Lower leg skin (tissue), 4 donors: ENCODE measurements at places on chromosomes 6 and 20. TPM values are rescaled to one million over a fixed set of nuclear protein-coding genes. Genes with fewer than 3 reads are reported as not detected.

GRIK2 gene
- total RNA-seq = 0.49 TPM

WFDC10B gene
- not detected for total RNA-seq

TRIM31 gene
- total RNA-seq = 0.29 TPM

GRCh38 chr6:35489995-35490791, 6.7 kb downstream of the TEAD3 start:
- DNase-seq = no peak

DNA sequence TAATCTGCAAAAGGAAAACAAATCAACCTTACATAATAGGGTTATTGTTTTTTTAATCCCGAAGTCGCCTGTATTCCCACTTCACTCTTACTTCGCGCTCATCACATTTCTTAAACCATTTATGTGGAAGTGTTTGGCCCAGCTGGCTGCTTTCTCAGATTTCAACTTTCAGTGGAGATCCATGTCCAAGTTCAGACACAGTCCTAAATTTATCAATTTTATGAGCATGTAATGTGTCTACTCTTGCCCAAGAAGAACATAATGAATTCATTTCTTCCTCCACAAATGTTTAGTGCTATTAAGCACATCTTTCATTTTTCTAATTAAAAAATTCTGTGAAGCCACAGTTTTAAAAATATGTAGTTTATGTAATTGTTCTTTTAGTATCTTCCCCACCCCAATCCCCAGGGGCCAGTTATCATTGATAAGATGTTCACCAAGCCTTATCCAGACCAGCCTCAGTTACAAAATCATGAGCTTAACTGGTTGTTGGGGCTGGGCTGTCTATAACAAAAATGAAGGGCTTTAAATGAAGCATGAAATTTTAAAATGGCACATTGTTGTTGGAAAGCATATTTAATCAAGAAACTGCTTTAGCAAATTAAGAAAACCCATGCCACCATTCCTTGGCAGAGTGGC, 151.7 kb downstream of the UST start:
- no peak for DNase-seq

GRCh38 chr6:3039384-3039783, 28.9 kb upstream of the RIPK1 start:
- DNase-seq = no peak

DNA sequence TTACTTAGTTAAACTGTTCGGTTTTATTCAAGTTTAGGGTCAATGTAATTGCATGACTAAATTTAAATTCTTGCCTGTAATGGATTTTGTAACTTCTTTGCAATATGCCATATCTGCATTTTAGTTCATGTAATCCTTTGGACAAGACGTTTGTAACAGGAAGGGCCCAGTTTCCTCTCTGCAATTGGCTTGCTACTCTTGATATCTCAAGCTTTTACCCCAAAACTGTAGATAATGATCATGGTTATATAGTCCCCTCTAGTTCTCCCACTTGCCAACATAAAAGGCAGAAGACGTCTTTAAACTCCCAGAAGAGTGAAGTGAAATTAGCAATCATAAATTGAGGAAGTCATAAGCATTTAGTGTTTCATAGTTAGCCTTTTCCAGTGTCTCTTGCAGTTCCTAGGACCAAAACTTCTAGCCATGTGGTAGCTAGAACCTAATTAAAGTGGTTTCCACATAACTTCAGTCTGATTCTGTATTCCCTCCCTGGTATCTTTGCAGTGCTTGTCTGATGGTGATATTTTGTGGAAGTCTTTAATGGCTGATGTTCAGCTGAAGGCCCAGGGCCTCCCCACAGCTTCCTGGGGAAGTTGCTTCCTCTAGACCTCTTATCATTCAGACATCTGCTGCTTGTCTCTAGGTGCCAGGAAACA, 117.8 kb upstream of the SUPT3H start:
- no peak for DNase-seq

GRCh38 chr6:140052736-140053729, 678.6 kb upstream of the CITED2 start:
- no peak for DNase-seq

- no peak for DNase-seq
Observed at GRCh38 chr6:75776461-75776860, 27.4 kb downstream of the MYO6 start.

- no peak for DNase-seq
Observed at GRCh38 chr20:59047938-59048680, 5.5 kb upstream of the PRELID3B start.

DNA sequence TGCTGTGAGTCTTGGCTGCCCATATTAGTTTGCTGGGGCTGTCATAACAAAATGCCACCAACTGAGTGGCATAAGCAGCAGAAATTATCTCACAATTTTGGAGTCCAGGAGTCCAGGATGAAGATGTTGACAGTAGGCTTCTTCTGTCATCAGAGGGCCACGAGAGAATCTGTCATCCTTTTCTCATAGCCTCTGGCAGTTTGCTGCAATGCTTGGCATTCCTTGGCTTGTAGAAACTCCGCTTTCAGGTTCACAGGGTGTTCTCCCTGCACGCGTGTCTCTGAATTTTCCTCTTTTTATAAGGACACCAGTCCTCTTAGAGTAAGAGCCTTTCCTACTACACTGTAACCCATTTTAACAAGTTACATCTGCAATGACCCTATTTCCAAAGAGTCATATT, 838.4 kb downstream of the TFAP2A start:
- DNase-seq = no peak

- no peak for DNase-seq
Observed at GRCh38 chr20:42191140-42191860, 573.1 kb upstream of the CHD6 start.

DNA sequence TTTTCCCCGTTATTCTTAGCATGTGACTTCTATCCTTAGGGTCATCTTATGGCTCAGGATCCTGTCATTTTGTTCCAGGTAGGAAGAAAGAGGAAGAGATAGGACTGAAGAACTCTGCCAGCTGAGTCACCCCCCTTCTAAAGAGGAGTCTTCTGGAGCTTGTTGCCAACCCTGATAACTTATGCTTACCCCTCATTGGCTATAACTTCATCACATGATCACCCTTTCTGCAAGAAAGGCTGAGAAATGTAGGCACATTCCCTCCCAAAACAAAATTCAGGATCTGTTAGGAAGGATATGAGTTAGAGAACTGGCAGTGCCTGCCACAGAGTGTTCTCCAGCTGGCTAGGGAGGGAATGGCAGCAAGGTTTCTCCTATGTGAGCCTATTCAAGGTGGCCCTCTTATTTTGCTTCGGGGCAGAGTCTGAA, 35.6 kb downstream of the ARFGEF2 start:
- DNase-seq = no peak
